ENCODE measurements at places on chromosomes 12 and 14. TPM values are rescaled to one million over a fixed set of nuclear protein-coding genes. Genes with fewer than 3 reads are reported as not detected.

GRCh38 chr12:105239304-105239703 is 3.3 kb upstream of the APPL2 start:
- DNase-seq = no peak
- H3K27ac ChIP-seq = no peak overlapping the region

DNA sequence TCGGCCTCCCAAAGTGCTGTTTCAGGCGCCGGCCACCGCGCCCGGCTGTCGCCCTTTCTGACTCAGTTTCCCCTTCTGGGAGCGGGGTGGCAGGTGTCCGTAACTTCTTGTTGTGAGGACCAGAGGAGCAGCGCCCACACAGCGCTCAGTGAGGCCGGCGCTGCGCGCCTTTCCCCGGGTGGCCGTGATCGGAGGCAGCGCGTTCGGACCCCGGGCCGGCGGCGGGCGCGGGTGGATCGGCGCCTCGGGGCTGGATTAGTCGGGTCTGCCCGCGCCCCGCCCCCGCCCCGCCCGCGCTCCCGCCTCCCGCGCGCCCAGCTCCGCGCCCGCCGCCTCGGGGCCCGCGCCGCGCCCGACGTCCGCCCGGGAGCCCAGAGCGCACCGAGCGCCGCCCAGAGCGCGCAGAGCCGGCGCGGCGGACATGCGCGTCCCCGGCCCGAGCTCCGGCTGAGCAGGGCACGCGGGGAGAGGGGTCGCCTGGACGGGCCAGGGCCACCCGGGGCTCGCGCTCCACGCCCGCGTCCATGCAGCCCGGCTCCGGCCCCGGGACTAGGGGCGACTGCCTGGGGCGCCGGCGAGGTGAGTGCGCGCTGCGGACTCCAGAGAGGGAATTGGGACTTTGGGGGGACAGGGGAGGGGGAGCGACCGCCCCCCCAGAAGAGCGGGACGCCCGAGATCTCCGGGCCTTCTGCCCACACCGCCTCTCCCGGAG is 50.6 kb downstream of the LRCOL1 start:
- no peaks in the 10 kb centered on the region for H3K36me3 ChIP-seq
- peaks cover 45% of the 10 kb centered on the region for H3K27me3 ChIP-seq
- H3K27ac ChIP-seq = no peak overlapping the region
- peak overlapping the region; percentile 94 for H3K4me3 ChIP-seq
- DNase-seq = peak; percentile 88
- peaks cover 9% of the 10 kb centered on the region for H3K4me1 ChIP-seq

- no peak for DNase-seq
- no peaks in the 10 kb centered on the region for H3K27me3 ChIP-seq
- H3K4me1 ChIP-seq = peaks cover 5% of the 10 kb centered on the region
- no peaks in the 10 kb centered on the region for H3K36me3 ChIP-seq
- no peak overlapping the region for H3K27ac ChIP-seq
- H3K4me3 ChIP-seq = no peak overlapping the region
These were observed 28.8 kb downstream of the CCDC92 start for GRCh38 chr12:123943816-123944215.

- H3K4me3 ChIP-seq = no peak overlapping the region
- H3K4me1 ChIP-seq = peaks cover 24% of the 10 kb centered on the region
- H3K27me3 ChIP-seq = peaks cover 6% of the 10 kb centered on the region
- no peaks in the 10 kb centered on the region for H3K36me3 ChIP-seq
These were observed 40.2 kb downstream of the SPRING1 start for GRCh38 chr12:116697716-116698115.

- no peaks in the 10 kb centered on the region for H3K27me3 ChIP-seq
- H3K27ac ChIP-seq = no peak overlapping the region
- H3K4me3 ChIP-seq = no peak overlapping the region
- no peaks in the 10 kb centered on the region for H3K4me1 ChIP-seq
- H3K36me3 ChIP-seq = peaks cover 18% of the 10 kb centered on the region
These were observed 23.5 kb upstream of the C12orf50 start for GRCh38 chr12:88052686-88053085.

DNA sequence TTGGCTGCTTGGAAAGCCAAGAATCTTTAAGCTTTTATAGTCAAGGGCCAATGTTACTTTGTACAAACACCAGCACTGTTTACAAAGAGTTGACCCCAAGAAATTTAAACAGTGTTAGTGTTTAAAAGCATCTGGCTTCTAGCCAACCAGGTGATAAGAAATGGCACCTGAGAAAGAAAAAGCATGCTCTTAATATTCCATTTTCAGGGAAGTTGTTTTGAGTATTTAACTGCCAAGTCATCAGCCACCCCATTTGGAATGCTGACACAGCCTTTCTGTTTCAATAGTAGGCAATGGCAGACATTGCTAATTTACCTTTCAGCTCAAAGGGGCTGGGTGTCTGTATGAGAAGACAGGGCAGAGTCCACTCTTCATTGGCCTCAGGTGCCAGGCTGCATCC is 3.7 kb upstream of the SLC35F4 start:
- no peak overlapping the region for H3K4me3 ChIP-seq
- no peak for DNase-seq
- H3K27ac ChIP-seq = no peak overlapping the region
- peaks cover 32% of the 10 kb centered on the region for H3K4me1 ChIP-seq

DNA sequence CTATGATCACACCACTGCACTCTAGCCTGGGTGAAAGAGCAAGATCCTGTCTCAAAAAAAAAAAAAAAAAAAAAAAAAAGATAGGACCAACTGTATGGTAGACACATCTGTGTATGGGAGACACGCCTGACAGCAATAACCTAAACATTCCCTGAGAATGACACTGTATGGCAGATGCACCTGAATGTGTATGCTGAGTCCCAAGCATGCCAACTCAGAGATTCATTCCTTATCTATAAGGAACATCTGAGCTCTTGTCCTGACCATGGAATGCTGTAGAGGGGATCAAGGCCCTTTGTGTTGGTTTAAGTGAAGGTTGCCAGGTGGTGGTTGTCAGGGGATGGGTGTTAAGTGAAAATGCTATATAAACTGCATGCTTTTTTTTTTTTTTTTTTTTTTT is 19.2 kb upstream of the LGALS3 start:
- no peak overlapping the region for H3K4me3 ChIP-seq
- no peak for DNase-seq
- no peaks in the 10 kb centered on the region for H3K4me1 ChIP-seq
- H3K27me3 ChIP-seq = no peaks in the 10 kb centered on the region

DNA sequence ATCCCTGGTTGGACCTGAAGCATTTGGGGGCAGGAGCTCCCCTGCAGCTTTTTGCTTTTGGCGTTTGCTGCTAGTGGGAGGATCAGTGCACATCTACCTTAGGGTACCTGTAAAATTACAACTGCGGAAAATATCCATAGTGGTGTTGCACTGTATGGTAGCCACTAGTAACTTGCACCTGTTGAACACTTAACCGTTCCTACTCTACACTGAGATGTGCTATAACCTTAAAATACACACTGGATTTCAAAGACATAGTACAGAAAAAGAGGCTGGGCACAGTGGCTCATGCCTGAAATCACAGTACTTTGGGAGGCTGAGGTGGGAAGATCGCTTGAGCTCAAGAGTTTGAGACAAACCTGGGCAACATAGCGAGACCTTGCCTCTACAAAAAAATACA is 2.9 kb downstream of the P2RX4 start:
- no peak overlapping the region for H3K27ac ChIP-seq
- H3K36me3 ChIP-seq = no peaks in the 10 kb centered on the region
- no peak overlapping the region for H3K4me3 ChIP-seq
- H3K27me3 ChIP-seq = peaks cover 18% of the 10 kb centered on the region
- DNase-seq = no peak
- no peaks in the 10 kb centered on the region for H3K4me1 ChIP-seq

DNA sequence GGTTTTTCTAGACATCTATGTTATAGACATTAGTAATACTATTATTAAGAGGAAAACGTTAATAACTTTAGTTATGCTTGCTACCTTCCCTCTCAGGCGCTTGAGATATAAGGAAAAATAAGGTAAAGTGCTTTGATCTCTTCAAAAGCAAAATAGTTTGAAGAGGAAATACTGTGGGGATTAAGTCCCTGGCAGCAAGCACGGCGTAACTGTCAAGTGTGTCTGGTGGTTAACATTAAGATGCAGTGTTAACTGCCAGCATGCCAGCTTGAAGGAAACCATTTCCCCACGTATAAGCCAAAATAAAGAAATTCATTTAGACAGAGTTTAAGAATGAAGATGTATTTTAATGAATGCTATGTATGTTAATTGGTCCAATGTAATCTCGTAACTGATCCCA is 31.8 kb downstream of the PELI2 start:
- H3K27ac ChIP-seq = no peak overlapping the region
- no peak overlapping the region for H3K4me3 ChIP-seq
- DNase-seq = no peak
- peaks cover 29% of the 10 kb centered on the region for H3K4me1 ChIP-seq

Gene BDKRB1
- total RNA-seq = not detected

Gene TCTN2
- total RNA-seq = 15.8 TPM

Gene HOTAIR
- not detected for total RNA-seq

Gene TAS2R13
- 2.4 TPM for total RNA-seq

Measured in neural progenitor cell (in vitro differentiated cells).